Naive B cell (primary cell): ENCODE measurements at places on chromosomes 2 and 18. TPM values are rescaled to one million over a fixed set of nuclear protein-coding genes. Genes with fewer than 3 reads are reported as not detected.

- no peak overlapping the region for H3K4me3 ChIP-seq
- H3K36me3 ChIP-seq, result no peaks in the 10 kb centered on the region
- H3K27me3 ChIP-seq, result peaks cover 5% of the 10 kb centered on the region
- peaks cover 27% of the 10 kb centered on the region for H3K4me1 ChIP-seq
- peak overlapping the region; percentile 16 for H3K27ac ChIP-seq
Observed at GRCh38 chr2:207772081-207772843, 2.6 kb upstream of the FZD5 start.

The GALNT3 gene
- polyA plus RNA-seq, result 7.0 TPM

GRCh38 chr18:47964053-47964452 is 33.6 kb upstream of the SMAD2 start:
- H3K27me3 ChIP-seq, result peaks cover 28% of the 10 kb centered on the region
- no peak for DNase-seq
- no peak overlapping the region for H3K4me3 ChIP-seq

- H3K27me3 ChIP-seq, result no peaks in the 10 kb centered on the region
- DNase-seq, result no peak
- no peaks in the 10 kb centered on the region for H3K4me1 ChIP-seq
- H3K36me3 ChIP-seq, result no peaks in the 10 kb centered on the region
Observed at GRCh38 chr2:162521871-162522650, 178.1 kb downstream of the GCA start.

The SIX3 gene
- not detected for polyA plus RNA-seq

The EMILIN1 gene
- polyA plus RNA-seq, result 1.1 TPM

- H3K27ac ChIP-seq, result no peak overlapping the region
- H3K4me3 ChIP-seq, result no peak overlapping the region
- H3K36me3 ChIP-seq, result no peaks in the 10 kb centered on the region
- DNase-seq, result no peak
- no peaks in the 10 kb centered on the region for H3K27me3 ChIP-seq
- no peaks in the 10 kb centered on the region for H3K4me1 ChIP-seq
Observed at GRCh38 chr2:17149945-17150344, 368.3 kb downstream of the RAD51AP2 start.

- peak overlapping the region; percentile 33 for H3K27ac ChIP-seq
- DNase-seq, result no peak
- no peak overlapping the region for H3K4me3 ChIP-seq
- peaks cover 5% of the 10 kb centered on the region for H3K36me3 ChIP-seq
- no peaks in the 10 kb centered on the region for H3K27me3 ChIP-seq
Observed at GRCh38 chr2:169546756-169547155, 26.9 kb downstream of the FASTKD1 start.

DNA sequence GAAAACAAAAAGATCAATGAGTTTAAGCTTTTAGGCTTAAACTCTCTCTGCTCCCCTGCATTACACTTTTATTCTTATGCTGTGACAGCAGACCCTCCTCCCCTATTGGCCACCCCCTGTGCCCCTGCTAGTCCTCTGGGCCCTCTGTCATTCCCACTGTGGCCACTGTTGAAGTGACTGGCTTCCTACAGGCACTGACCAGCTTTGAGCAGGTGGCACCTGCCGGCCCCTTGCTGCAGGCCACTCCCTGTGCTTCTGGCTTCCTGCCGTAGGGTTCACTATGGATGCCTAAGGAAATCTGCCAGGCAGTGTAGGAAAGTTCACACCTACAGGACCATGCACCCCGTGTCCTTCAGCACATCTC is 156.5 kb upstream of the L3MBTL4 start:
- no peak overlapping the region for H3K4me3 ChIP-seq
- no peaks in the 10 kb centered on the region for H3K36me3 ChIP-seq
- DNase-seq, result no peak
- no peaks in the 10 kb centered on the region for H3K27me3 ChIP-seq

DNA sequence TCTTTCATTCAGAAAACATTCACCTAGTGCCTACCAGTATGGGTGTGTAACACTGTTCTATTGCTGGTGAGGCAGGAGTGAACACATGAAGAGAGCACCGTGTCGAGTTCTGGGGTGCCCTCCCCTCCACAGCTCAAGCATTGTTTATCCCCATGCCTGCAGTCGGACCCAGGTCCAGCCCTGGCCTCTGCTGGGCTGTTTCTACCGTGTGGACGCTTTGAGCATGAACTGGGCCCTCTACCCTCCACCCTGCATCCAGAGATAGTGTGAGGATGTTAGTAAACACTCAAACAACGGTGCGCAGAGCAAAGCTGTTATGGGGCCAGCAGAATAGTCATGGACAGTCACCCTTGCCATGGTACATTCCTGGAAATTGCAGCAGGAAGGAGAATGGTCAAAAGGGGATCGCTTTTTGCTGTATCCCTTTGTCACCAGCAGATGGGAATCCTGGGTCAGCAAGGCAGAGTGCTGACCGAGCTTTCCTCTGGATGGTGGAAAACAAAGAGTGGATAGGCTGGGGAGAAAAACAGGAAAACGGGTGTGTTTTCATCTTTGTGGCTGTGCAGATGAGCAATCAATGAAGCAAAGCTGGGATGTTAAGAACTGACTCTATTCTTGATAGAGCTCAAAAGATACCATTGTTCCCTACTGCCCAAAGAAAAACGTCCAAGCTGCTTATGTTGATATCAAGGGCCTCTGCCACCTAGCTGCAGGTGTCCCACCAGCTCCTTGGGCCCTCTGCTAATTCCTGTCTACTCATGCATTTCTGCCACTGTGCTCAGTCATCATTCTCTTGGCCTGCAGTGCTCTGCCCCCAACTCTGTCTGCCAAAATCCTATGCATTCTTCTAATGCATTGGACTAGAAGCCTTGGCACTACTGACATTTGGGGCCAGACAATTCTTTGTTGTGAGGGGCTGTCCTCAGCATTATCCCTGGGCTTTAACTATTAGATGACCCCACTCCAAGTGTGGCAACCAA is 38.7 kb downstream of the REEP1 start:
- no peak overlapping the region for H3K27ac ChIP-seq
- no peak for DNase-seq
- peaks cover 48% of the 10 kb centered on the region for H3K27me3 ChIP-seq
- no peak overlapping the region for H3K4me3 ChIP-seq
- no peaks in the 10 kb centered on the region for H3K36me3 ChIP-seq
- H3K4me1 ChIP-seq, result no peaks in the 10 kb centered on the region

The TFPI gene
- polyA plus RNA-seq, result 0.35 TPM

The ANKRD53 gene
- polyA plus RNA-seq, result not detected

- H3K36me3 ChIP-seq, result peaks cover 13% of the 10 kb centered on the region
- H3K4me3 ChIP-seq, result no peak overlapping the region
- H3K27ac ChIP-seq, result no peak overlapping the region
- peaks cover 9% of the 10 kb centered on the region for H3K27me3 ChIP-seq
- no peak for DNase-seq
- no peaks in the 10 kb centered on the region for H3K4me1 ChIP-seq
Observed at GRCh38 chr2:33411765-33412164, 64.7 kb upstream of the RASGRP3 start.

The PSTPIP2 gene
- polyA plus RNA-seq, result 1.1 TPM

DNA sequence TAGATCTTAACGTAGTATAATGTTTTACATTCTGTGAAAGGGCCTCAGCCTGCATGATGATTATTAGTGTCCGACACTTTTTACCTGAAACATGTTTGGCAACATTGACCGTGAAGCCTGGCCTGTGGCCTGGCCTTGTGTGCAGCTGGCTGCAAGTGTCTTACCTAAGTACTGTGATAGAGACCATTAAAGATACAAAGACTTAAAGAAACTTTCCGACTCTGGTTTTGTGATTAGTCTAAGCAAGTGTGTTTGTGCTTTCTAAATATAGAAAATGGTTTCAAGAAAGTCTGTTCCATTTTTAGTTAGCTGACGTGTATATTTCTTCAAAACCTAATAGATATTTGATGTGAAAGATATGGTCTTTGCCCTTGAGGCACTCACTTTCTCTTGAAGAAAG is 601.8 kb downstream of the LRP1B start:
- peaks cover 17% of the 10 kb centered on the region for H3K4me1 ChIP-seq
- H3K4me3 ChIP-seq, result peak overlapping the region; percentile 76
- no peak overlapping the region for H3K27ac ChIP-seq
- no peaks in the 10 kb centered on the region for H3K36me3 ChIP-seq

- DNase-seq, result no peak
- H3K27me3 ChIP-seq, result peaks cover 5% of the 10 kb centered on the region
- no peaks in the 10 kb centered on the region for H3K4me1 ChIP-seq
Observed at GRCh38 chr18:21389283-21389682, 147.3 kb downstream of the GREB1L start.

DNA sequence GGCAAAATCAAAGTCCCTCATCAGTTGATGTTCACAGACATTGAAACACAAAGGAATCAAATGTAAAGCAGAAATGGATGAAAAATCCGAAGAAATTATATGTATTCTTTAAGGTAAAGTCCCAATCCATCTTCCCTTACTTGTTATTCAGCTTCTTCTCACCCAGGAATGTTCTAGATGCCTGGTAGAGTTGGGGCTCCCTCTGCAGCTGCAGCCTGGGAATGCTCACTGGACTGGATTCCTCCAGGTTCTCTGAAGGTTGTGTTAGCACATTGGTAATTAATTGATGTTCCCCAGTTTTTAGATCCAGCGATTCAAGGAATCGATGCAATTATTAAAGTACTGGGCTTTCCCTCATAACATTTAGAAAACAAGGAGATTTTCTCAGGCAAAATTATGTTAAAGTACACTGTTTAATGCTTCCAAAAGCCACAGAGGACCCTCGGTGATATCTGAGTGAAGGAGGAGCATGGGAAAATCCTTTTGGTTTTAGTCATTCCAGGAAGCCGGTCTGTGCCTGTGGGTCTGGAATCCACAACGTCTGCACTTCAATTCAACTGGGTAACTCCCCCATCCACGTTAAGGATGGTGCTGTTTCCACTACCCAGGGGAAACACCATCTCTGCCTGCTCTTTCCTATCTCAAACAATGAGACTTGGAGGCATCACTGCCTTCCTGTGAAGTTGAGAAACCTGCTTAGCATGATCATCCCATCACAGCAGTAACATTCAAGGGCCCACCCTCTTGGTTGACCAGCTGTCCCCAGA is 22.0 kb downstream of the NTSR2 start:
- no peak overlapping the region for H3K4me3 ChIP-seq
- DNase-seq, result no peak
- no peak overlapping the region for H3K27ac ChIP-seq
- no peaks in the 10 kb centered on the region for H3K4me1 ChIP-seq

DNA sequence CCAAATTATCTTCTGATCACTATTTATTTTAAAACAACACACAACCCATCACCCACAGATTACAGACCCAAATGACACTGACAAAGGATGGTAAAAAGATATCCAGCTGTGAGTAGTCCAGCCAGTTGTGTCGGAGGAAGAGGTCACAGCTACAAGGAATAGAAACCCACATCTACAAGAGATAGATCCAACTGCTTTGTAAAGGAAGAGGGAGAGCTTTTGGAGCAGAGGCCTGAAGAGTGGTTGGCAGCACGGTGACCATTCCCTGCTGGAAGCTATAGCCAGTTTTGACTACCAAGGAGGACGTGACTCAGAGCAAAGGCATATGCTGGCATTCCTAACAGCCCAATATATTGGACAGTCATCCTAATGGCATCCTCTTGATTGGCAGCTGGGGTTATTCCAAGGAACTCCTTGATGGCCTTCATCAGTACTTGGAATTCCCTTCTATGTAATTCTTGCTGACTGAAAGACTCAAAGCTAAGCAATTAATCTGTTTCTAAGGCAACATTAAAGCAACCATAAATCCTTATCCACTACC is 17.1 kb downstream of the SLC8A1 start:
- no peaks in the 10 kb centered on the region for H3K36me3 ChIP-seq
- H3K27me3 ChIP-seq, result no peaks in the 10 kb centered on the region
- H3K4me1 ChIP-seq, result no peaks in the 10 kb centered on the region
- no peak for DNase-seq

DNA sequence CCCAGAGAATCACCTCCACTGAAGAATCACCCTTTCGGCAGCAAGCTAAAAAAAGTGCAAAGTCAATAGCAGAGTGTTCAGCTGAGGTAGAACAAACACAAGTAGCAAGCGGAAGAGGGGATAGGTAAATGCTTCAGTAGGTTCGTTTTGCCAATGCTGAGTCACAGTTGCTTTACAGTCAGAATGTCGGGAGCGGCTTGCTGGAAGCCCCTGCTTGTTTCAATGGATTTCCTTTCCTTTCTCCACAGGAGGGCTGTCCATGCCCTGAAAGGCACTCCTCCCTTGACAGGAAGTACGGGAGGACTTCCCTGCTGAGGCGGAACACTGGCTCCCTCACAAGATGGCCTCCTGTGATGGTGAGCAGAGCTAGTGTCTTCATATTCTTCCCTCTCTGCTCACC is 146.2 kb upstream of the LYPD1 start:
- no peaks in the 10 kb centered on the region for H3K4me1 ChIP-seq
- no peak overlapping the region for H3K27ac ChIP-seq
- no peak for DNase-seq
- H3K27me3 ChIP-seq, result no peaks in the 10 kb centered on the region
- no peak overlapping the region for H3K4me3 ChIP-seq

- peak overlapping the region; percentile 7 for H3K4me3 ChIP-seq
- H3K27me3 ChIP-seq, result no peaks in the 10 kb centered on the region
- H3K36me3 ChIP-seq, result no peaks in the 10 kb centered on the region
- peak overlapping the region; percentile 62 for H3K27ac ChIP-seq
- DNase-seq, result no peak
- H3K4me1 ChIP-seq, result peaks cover 61% of the 10 kb centered on the region
Observed at GRCh38 chr2:12070581-12070980, 324.1 kb downstream of the LPIN1 start.

DNA sequence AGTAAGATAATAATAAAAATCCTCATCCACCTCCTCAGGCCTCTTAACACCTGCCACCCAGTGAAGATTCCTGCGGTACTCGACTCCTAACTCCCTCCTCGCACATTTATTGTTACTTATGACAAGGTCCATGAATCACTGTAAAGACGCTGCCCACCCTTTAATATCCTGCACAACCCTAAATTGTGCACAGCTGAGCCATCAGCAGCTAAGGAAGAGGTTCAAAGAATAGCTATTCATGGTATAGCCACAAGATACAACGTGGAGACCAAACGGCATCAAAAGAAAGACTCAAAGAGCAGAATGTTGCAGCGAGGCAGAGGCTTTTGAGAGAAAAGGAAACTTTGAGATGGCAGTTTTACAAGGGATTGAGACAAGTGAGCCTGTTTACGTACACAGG is 266.3 kb downstream of the SATB2 start:
- H3K27ac ChIP-seq, result no peak overlapping the region
- no peaks in the 10 kb centered on the region for H3K27me3 ChIP-seq
- H3K4me3 ChIP-seq, result no peak overlapping the region
- H3K4me1 ChIP-seq, result no peaks in the 10 kb centered on the region
- H3K36me3 ChIP-seq, result no peaks in the 10 kb centered on the region

The ASPRV1 gene
- 0.32 TPM for polyA plus RNA-seq

- no peak overlapping the region for H3K27ac ChIP-seq
- no peak overlapping the region for H3K4me3 ChIP-seq
- H3K4me1 ChIP-seq, result no peaks in the 10 kb centered on the region
- peaks cover 9% of the 10 kb centered on the region for H3K36me3 ChIP-seq
- DNase-seq, result no peak
- peaks cover 47% of the 10 kb centered on the region for H3K27me3 ChIP-seq
Observed at GRCh38 chr2:28509361-28509760, 13.5 kb downstream of the PLB1 start.
